ENCODE measurements at places on chromosomes 2 and 18.

GRCh38 chr2:170716851-170717598 is 1.9 kb downstream of the SP5 start:
- no peak for DNase-seq

DNA sequence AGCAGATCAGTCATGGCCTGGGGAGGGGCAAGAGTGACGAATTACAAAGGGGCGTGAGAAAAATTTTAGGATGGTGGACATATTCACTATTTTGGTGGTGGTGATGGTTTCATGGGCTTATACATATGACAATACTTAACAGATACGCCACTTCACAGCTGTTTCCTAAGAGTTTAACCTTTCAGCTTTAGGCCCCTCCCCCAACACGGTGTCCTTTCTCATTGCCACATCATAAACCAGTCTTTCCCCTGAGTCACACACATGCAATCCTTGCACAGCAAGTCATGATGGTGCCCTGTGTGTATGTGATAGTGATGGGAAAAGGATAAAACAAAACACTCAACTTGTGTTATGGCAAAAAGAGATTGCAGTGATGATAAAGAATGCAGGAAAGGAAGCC is 47.6 kb upstream of the IL1R1 start:
- no peak for DNase-seq

GRCh38 chr2:114727012-114727411 is 284.6 kb downstream of the DPP10 start:
- no peak for DNase-seq

- no peak for DNase-seq
Observed at GRCh38 chr2:220568296-220568695, 940.9 kb downstream of the SLC4A3 start.

DNA sequence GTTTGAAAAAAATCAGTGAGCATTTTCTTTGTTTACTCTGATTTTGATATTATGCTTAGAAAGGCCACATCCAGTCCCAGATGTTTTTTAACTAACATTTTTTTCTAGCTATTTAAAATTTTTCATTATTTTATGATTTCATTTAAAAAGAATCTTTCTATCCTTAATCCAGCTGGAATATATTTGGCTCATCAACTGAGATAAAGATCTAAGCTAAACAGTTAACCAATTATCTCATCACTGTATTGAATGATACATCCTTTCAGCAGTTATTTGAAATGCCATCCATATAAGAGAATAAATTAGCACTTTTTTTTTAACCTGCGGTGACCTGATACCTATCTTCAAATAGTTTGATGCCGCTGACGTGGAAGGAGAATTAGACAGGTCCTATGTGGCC is 245.5 kb upstream of the COPS8 start:
- DNase-seq: no peak

- DNase-seq: no peak
Observed at GRCh38 chr2:9548506-9548905, 7.1 kb downstream of the ADAM17 start.

DNA sequence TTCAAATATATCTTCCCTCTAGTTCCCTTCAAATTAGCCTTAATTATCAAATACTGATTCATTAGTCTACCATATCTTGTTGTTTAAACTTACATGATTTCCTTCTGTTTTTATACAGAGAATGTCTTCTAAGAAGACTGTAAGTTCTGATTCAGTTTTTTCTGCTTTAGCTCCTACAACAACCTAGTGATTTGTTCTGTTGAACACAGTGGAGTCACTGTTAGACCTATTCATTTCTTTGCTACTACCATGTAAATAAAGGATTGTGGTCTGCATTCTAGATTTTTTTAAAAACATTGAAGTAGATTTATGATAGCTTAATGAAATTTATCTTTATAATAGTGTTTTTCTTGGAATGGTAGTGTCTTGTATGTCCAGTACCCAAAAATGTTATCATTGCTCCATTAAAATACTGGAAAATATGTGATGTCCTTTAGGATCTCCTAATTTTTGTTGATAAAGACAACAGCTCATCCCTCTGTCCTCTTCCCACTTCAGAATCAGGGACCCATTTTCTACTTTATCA is 146.4 kb downstream of the MBD5 start:
- no peak for DNase-seq

GRCh38 chr2:190344276-190344827 is 963 bp downstream of the INPP1 start:
- DNase-seq: no peak

GRCh38 chr18:4755848-4756247 is 300.7 kb upstream of the DLGAP1 start:
- no peak for DNase-seq

GRCh38 chr2:241932899-241933178 is 63.3 kb downstream of the RTP5 start:
- DNase-seq: no peak

DNA sequence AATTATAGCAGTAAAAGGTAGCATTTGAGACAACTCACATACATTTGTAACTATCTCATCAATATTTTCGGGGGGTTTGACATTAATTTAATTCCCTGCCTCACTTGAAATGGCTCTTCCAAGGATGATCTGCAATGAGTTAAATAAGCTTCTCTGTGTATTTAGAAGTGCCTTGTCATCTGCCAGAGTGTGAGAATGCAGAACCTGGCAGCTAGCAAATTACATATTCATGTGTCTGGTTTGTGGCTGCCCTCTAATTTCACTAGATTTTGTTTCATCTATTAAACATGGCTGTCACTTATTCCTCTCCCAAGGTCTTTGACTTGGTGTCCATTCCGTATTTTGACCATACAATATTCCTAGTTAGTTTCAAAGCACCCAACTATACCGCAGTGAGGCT is 158.3 kb upstream of the CAVIN2 start:
- no peak for DNase-seq

DNA sequence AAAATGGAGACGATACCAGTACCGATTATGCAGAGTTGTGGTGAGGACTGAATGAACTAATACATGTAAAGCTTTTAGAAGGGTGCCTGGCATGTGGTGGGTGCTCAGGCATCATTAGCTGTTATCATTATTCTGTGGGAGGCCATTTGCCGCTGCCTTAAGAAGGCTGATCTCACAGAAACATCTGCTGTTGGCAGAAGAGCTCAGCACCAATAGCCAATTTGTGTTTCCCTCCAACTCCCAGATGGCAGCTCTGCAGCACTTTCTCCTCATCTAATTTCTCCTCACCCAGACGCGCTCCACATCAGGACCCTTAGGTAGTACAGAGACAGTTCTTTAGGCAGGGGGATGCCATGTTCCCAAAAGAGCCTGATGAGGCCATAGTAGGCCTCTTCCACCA is 15.8 kb upstream of the CYP1B1 start:
- no peak for DNase-seq

- no peak for DNase-seq
Observed at GRCh38 chr18:2901423-2901985, 54.7 kb downstream of the EMILIN2 start.

DNA sequence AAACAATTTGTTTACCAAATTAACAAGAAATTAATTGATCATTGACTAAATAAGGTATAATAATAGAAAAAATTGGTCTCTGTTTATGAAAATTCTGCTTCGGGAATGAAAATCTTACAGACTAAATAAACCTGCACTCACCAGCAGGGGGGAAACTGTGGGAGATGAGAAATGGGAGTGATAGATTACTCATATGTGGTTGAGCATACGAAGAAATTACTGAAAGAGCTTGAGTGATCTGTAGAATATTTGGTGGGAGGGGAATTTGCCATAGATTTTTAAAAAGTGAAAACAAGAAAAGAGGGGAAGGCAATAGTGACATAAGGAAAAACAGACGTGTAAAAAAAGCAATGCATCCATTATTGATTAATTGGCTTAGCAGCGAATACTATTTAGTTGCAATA is 2.2 kb downstream of the HMSD start:
- DNase-seq: no peak

DNA sequence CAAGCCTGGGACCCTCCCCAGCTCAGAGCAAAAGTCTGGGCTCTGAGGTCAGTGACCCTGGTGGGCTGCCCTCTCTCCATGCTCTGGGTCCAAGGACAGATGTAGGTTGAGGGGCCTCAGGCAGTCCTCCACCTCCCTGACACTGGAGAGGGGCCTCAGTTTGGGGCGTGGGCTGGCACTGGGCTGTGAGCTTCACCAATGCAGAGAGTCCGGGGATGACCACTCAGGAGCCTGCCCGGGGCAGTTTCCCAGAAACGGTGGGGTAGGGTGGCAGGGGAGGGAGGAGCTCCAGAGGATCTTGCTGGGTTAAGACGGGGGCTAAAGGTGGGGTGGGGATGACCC is 40.5 kb upstream of the SMAD7 start:
- DNase-seq: no peak

- no peak for DNase-seq
Observed at GRCh38 chr18:54983041-54983686, 23.9 kb upstream of the CCDC68 start.

DNA sequence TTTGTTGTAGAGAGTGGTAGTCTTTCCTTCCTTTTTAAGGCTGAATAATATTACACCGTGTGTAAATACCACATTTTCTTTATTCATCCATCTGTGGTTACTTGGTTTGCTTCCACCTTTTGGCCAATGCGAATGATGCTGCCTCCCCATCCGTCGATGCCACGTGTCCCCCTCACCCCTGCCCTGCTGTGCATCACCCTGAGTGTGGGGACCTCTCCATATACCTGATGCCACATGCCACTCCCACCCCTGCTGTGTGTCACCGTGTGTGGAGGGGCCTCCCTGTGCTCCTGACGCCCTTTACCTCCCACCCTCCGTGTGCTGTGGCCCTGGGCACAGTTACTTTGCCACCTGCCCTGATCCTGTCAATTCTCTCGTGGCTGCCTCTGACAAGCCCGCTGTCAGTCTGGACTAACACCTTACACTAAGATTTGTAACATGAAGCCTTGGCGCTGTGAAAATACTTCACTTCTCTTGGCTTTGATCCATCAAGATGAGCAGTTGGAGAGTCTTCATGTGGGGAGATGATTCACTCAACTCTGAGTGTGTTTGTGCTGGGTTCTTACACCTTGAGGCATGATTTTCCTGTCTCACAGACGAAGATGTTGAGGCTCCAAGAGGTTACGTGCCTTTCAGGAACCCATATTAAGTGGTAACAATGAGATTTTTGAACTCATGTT is 234.0 kb downstream of the ZNF407 start:
- no peak for DNase-seq

GRCh38 chr2:221676566-221677172 is 104.6 kb upstream of the EPHA4 start:
- no peak for DNase-seq

DNA sequence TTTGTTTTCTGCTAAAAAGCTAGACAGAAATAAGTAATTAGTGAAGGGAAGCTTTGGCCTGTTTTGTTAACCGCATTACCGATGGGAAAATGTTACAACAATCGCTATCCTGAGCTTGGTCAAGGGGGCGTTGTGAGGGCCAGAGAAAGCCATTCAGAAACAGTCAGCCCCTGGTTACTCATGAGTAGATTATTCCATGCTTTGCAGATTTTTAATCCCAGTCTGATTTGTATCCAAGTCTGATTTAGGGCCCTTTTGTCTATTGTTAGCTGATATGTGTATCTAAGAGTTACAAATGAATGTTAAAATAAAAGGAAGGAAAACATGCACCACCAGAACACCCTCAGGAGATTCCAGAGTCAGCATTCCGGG is 99.1 kb downstream of the PRPF40A start:
- DNase-seq: no peak

DNA sequence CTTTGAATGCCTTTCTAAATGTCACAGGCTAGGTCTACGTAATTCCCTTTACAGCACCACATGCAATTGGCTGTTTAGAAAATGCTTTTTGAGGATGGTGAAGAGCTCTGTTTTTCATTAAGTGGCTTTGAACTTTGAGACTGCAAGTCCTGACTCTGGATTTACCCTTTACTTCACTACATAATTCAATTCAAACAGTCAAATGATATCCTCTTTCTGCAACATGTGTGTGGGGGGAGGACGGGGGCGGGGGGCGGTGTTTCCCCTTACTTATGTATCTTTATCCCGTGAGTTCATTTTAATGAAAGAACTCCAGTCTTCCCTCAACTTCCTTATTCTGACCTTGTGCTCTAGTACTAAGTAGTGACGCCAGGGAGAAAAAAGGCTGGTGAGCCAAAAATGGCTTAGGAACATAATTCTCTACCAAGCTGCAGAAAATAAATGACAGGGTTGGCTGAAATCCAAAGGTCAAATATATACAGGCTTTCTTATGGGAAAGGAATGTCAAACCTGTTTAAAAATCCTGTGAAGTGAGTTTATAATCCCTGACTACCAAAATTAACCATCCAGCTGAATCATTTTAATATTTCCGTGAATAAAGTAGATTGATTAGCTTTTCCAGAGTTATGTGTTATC is 119.6 kb downstream of the SLC8A1 start:
- no peak for DNase-seq

DNA sequence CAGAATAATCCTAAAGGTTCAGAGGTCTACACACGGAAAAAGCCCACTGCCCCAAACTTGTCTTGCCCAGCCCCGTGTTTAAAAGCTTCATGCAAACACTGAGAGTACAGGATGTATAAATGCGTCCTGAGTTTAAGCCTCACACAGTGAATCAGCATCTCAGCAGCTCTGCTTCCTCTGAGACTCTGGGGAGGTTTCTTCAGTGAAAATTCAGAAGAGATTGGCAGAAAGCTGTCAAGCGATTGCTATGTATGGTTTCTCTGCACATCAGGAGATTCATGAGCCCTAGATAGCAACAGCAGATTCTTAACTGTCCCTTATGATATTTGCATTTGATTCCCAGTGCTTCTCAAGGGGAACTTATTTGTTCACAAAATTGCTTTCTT is 27.1 kb downstream of the CRACDL start:
- no peak for DNase-seq

GRCh38 chr2:226622484-226622883 is 177.1 kb downstream of the IRS1 start:
- DNase-seq: no peak

DNA sequence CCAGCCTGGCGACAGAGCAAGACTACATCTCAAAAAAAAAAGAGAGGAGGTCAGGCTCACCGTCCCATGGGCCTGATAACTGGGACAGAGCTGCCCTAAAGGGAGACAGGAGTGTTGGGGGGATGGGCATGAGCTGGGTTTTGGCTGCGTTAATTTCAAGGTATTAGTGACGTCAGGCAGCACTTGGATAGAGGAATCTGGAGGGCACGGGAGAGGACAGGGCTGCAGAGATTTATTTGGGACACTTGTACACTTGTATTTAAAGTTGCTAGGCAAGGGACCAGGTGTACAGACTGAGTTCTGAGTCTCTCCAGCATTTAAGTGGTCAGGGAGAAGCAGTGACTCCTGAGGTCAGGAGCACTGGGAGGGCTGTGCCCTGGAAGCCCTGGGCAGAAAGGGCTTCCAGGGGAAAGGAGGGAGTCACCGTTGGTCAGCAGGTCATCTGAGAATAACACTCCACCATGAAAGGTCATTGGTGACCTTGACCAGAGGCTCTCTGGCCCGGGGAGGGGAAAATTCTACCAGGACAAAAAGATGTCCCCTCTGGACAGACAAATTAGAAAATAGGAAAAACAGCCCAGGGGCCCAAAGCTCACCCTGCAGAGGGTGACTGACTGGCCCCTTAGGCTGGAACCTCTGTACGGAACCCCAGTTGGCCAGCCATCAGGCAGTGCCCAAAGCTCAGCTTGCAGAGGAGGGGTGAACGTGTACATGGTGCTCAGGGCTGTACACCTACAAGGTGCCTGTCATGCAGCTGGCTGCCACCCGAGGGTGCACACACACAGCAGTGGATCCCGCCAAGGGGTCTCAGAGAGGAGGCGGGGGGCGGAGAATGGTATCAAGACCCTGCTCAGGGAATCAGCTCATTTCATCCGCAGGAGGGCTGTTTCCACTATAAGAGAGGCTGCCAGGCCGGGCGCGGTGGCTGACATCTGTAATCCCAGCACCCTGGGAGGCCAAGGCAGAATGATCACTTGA is 23.0 kb upstream of the CNNM3 start:
- no peak for DNase-seq

GRCh38 chr2:134336352-134336751 is 82.5 kb downstream of the MGAT5 start:
- no peak for DNase-seq

- DNase-seq: no peak
Observed at GRCh38 chr18:3623769-3624545, 174.0 kb downstream of the TGIF1 start.

Data from SIG-M5 (cell line).